ENCODE measurements at places on chromosomes 3 and 15.

DNA sequence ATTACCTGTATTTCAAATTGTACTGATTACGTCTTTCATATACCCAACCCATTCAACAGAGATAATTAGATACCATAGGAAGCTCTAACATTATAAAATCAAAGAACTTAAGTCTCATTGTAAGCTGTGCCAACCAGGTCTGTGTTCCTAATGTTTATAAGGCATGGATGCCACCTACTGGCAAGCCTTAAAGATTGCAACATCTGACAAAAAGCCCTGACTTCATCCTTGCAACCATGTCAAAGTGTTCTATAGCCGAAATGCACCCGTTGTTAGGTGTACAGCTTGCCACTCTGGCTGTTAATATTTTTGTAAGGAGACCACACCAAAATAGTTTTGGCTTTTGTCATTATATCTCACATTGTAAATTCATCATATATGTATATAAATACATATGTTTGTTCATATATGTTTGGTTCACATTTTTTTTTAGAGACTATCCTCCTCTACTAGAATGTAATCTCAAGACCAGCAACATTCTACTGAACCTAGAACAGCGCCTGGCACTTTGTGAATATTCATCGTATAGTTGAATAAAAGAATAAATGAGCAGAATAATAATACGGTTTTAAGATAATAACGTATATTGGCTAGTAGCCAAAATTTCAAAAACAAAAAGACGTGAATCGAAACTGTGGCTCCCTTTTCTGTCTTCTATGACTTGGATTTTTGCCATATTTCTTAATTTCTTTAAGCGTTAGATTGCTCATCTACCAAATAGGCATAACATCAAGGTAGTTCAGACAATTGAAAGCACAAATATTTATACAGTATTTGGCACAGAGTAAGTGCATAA lies 258.1 kb downstream of the TBL1XR1 start:
- DNase-seq: no peak

DNA sequence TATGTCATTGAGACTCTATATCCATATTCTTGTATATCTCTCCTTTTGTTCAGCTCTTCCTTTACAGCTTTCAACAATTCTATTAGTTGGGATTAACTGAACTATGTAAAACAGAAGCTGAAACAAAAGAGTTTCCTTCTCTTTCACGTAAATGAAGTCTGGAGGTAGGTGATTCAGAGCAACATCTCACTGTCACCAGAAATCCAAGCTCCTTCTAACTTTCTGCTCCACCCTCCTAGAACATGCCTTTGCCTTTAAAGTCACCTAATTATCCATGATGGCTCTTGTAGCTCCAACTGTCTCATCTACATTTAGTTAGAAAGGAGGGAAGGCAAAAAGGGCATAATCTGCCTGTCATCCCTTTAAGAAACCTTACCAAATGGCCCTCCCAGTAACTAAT lies 458.2 kb upstream of the MDFIC2 start:
- DNase-seq: no peak

DNA sequence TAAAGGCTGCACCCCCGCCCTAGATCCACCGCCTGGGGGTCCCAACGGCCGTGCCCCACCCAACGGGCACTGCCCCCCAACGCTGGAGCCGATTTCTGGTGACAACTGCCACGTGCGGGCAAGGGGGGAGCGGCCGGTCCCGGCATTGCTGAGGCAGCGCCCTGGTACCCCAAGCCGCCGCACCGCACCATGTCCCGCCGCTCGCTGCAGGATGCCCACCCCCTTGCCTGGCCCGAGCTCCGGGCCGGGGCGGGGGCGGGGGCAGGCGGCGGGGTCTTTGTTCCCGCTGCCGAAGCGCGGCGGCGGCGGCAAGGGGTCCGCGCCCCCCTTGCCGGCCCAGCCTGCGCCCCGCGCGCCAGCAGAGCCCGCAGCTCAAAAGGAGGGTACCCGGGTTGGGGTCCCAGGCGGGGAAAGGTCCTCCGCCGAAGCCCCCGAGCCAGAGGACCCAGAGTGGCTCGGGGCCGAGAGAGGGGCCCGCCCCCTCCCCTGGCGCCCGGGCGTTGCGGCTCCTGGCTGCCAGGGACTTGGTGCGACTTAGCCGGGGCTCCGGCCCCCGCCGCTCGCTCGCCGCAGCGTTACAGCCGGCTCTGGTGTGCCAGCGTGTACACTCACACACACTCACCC lies 678 bp downstream of the SEMA7A start:
- no peak for DNase-seq

- DNase-seq: no peak
Measured at GRCh38 chr3:103195216-103195615, 760.4 kb downstream of the ZPLD1 start.

DNA sequence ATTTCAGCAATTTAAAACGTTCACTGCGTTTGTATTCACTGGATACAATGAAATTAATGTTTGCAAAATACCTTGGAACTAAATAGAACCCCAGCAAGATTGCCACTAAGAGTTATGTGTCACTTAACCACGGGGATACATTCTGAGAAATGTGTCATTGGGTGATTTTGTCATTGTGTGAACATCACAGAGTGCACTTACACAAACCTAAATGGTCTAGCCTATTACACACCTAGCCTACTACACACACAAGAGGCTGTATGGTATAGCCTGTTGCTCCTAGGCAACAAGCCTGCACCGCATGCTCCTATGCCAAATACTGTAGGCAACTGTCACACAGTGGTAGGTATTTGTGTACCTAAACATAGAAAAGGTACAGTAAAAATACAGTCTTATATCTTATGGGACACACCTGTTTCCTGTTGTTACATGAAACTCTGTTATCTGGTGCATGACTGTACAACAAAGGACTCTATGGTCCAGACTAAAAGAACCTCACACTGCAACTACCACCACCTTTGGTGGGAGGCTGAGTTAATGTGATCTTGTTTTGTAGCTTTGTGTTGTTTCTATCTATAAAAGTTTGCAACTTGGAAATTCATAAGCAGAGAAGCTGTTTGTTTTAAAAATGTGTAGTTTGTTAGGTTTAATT lies 92.2 kb upstream of the NTRK3 start:
- DNase-seq: no peak

DNA sequence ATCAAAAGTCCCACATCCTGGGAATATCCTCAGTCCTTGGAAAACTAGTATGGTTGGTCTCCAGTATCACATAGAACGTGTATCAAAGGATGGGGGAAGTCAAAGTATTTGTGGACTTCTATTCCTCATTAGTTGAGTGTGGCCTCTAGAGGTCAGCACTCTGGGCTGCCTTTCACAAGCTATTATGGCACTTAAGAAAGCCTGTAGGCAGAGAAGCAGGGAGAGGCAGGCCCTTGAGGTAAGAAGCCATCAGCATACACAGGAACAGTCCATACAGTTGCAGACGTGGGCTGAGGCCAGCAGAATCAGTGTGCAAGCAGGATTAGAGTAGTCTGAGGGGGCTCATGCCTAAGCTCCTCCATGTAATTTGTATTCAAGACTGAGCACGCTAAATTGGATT lies 341.7 kb downstream of the CLSTN2 start:
- DNase-seq: no peak

DNA sequence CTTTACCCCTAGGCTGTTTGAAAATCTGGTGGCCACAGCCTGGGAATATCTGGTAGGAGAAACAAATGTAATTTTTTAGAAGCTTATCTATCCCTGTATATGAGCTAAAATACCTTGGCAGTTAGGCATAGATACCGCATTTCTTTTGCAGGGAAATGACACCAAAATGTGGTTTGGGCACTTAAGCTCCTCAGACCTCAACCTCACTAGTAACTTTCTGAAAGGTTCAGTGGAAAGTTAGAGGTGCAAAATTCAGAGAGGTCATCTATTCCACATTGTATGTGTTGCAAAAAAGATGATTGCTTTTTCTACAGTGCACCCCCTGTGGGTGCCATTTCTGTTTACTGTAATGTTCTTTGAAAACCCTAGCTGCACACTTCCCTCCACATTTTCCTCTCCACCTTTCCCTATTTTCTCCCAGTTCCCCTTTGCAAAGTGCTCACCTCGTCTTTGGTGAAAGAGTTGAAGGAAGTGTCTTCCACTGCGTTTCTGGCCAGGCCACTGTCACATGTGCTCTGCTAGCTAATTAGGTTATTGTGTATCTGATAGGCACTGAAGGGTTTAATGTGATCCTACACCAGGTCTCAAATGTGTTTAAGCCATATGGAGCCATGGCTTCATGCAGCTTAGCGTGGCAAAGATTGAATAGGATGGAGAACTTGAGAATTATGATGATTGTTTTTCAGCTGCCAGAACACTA lies 1.3 kb downstream of the SACM1L start:
- no peak for DNase-seq

GRCh38 chr3:53819163-53819868 lies 26.9 kb downstream of the CHDH start:
- DNase-seq: no peak

DNA sequence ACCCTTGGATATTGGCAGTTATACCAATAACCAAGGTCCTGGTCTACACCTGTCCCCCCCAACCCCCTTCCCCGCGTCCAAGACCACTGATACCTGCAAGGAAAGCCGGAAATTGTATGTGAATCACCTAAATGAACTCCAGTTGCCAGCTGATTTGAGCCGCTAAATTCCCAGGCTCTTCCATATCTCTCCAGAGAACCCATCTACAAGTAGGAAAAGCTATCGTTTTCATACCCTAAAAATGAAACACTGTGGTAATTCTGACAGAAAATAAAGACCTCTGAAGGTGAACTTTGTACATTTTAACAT lies 114.2 kb upstream of the ICE2 start:
- no peak for DNase-seq

- no peak for DNase-seq
Measured at GRCh38 chr3:152190636-152191183, 78.0 kb upstream of the MBNL1 start.

DNA sequence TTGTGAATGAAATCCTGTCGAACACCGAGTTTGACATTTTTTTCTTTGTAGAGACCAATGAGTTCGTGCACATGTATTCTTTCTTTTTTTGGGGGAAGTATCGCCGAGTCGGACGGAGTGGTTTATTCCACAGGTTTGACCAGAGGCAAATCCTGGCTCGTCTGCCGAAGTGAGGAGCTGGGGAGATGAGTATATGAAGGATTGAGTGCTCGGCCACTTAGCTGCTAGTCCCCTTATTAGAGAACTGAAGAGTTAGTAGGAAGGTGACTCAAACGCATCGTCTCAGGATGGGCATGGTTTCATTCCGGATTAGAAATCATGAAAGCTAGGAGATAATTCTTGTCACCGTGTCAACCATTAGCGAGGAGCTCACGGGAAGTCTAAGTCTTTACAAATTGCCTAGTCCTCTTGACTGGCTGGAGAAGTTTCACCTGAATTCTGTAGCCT lies 154.7 kb upstream of the GOLIM4 start:
- DNase-seq: no peak

DNA sequence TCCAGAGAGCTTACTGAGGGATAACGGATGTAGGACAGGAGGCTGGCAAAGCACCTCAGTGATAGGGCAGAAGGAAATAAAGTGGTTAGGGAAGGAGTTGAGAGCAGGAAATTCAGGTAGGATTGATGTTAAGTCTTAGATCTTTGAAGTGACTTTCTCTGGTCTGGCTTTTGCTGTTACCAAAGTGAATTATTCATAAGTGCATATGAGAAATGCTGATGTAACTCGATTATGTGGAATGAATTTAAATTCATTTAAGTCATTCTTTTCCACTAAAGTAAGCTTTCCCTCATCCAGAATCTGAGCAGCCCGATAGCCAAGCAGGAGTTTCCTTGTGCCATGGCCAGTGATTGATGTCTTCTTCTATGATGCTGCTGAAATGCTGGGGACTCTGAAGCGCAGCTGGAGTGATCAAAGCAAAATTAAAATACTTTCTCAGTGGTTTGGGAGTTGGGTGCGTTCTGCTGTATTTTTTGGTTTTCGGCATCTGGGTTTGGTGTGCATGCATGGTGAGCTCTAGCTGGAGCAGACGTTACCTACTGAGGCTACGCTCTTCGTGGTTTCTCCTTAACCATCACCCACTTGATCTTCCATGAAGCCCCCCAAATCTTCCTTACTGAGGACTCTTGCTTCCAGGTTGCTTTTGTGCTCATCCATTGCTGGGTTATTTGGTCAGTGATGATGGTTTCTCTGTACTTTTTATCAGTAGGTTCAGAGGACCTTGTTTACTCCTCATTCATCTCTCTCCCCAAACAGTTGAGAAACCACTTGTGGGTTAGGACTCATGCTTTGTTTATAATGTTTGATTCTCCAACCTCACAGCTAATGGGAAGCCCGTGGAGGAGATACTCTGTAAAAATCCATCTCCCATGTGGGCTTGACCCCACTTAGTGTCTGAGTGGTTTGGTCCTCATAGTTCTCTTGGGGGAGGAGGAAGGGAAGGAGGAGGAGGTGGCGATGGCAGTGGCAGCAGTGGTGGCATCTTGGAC lies 72.5 kb downstream of the IGF1R start:
- no peak for DNase-seq

- DNase-seq: no peak
Measured at GRCh38 chr3:135412475-135412874, 553.1 kb upstream of the PPP2R3A start.

GRCh38 chr15:79027532-79028410 lies 62.8 kb downstream of the RASGRF1 start:
- no peak for DNase-seq

GRCh38 chr3:127124120-127124519 lies 68.8 kb upstream of the PRR23E start:
- DNase-seq: no peak

All from epithelial cell of proximal tubule (primary cell).